ENCODE measurements at places on chromosomes 16 and 17.

DNA sequence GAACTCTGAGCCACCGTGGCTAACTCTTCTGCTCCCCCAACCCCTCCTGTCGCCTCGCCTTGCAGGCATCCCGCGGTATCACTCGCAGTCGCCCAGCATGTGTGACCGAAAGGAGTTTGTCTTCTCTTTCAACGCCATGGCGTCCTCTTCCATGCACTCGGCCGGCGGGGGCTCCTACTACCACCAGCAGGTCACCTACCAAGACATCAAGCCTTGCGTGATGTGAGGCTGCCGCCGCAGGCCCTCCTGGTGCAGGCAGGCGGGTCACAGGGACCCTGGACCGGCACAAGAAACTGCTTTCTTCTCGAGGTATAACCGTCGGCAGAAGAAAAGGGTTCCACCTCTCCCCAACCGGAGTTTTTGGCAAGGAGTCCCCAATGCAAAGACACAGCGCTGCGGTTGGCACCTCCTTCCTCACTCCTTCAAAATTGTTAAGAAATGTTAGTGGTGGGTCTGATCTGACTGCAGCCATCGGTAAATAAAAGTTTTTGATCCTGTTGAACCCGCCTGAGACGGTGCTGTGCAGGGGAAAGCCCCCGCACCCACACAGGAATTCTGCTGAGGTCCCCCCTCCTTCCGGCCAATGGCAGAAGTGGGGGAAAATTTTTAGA, 2.6 kb downstream of the FOXF1 start:
- no peak for DNase-seq

GRCh38 chr16:3673201-3673600, 18.7 kb downstream of the DNASE1 start:
- no peak for DNase-seq

DNA sequence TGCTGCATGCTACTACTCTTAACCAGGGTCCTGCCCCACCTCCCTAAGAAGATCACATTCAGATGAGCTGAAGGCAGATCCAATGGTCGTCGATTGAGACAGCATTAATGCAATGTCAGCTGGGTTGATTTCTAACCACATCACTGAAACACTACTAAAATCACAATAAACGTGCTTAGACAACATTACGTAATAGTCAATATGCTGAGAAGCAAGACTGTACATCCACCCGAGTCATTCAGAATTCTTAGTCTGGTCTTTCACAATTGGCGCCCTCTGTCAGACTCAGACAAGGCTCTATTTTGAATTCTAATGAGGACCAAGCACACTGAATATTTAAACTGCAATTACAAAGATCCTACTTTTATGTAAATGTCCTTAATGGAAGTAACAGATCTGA, 205.2 kb downstream of the STX8 start:
- DNase-seq, result peak; percentile 7

DNA sequence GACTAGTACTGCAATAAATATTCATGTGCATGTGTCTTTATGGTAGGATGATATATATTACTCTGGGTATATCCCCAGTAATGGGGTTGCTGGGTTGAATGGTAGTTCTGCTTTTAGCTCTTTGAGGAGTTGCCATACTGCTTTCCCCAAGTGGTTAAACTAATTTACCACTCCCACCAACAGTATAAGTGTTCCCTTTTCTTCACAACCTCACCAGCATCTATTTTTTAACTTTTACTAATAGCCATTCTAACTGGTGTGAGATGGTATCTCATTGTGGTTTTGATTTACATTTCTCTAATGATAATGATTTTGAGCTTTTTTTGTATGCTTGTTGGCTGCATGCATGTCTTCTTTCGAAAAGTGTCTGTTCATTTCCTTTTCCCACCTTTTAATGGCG, 32.9 kb downstream of the ITGAM start:
- DNase-seq, result no peak

GRCh38 chr16:68722119-68723024, 14.7 kb upstream of the CDH1 start:
- DNase-seq, result no peak

DNA sequence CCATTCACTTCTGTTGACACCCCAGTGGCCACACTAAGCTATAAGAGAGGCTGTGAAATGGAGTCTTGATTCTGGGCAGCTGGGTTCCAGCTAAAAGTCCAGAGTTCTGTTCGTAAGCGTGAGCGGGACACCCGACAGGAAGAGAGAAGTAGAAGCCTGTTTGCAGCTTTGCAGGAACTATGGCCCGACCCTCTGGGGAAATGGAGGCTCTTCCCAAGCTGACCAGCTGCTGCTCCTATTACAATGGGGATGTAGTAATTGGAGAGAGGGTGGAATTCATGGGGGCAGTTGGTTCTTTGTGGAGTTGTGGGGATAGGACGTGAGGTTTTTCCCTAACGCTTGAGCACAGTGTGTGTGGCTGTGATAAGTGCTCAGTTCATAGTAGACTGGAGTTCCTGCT, 28.4 kb downstream of the UBALD1 start:
- DNase-seq, result no peak

DNA sequence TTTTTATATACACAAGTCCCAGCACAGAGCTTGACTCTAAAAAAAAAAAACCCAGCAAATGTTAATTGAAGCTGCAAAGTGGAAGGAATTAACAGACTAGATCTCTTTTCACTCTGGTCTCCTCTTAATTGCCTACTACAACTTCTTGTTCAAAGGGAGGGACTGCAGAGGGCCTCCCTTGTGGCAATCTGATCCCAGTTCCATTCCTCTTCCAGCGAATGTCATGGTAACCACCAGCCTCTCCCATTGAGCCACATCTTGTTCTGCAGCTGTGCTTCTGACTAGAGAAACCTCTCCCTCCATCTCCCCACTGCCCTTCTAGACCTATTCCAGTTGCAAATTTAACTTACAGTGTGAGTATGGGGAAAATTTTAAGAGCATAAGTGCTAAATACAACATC, 5.9 kb downstream of the SUPT6H start:
- DNase-seq, result no peak

DNA sequence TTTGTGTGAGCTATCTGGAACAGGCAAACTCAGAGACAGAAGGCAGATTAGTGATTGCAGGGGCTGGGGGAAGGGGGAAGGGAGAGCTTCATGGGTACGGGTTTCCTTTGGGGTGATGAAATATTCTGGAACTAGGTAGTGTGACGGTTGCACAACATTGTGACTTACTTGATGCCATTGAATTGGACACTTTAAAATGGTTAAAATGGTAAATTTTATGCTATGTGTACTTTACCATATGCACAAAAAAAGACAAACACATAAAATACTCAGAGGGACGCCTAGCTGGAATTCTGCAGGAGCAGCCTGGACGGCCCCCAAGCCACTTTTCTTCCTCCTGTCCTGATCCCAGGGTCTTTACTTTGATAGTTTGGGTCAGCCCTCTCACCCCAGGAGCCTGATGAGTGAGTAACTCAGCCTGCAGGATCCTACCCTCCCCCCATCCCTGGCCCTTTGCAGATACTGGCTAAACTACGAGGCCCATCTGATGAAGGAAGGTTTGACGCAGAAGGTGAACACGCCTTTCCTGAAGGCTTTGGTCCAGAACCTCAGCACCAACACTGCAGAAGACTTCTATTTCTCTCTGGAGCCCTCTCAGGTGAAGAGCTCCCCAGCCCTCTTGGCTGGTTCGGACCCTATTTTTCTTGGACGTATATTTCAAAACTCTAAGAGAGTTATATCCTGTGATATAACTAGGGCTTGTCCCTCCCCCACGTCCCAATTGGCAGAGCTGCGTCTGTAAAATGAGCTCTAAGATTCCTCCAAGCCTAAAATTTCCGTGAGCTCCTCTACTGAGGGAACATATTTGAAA, 7.8 kb downstream of the ADGRG3 start:
- DNase-seq, result no peak

GRCh38 chr16:19116711-19117449, 3.1 kb downstream of the ITPRIPL2 start:
- no peak for DNase-seq

DNA sequence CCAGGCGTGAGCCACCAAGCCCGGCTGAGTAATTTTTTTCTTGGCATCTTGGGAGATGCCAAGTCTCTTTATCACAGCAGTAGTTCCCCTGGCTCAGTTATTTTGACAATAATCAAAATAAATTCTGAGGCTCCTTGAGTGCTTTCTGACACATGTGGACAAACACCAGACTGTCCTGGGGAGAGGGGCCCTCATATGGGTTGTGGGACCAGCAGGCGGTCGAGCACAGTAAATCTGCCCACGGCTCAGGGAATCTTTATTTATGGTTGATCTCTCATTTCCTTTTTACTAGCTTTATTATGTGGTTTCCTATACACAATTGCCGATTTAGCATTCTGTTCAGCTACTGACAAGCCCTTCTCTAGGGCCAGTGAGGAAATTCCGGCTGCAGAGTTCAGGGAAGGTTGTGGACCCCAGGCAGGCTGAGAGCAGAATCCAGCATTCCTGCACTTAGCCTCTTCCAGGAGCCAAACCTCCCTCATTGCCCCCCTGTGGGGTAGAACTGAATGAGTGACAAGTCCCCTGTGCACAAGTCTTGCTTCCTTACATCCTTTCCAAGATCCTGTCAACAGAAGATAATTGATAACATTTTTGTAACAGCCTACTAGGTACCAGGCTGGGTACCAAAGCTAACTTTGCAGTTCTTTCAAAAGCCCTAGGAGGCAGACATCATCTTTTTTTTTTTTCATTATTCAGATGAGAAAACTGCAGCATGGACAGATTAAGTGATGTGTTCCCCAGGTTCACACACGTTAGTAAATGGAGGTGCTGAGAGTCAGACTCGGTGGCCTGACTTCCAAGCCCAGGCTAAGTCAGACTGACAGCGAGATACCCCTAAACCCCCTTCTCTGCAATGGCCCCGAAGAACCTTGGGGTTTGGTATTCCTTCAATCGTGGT, 40.2 kb downstream of the HS3ST3B1 start:
- DNase-seq, result no peak

DNA sequence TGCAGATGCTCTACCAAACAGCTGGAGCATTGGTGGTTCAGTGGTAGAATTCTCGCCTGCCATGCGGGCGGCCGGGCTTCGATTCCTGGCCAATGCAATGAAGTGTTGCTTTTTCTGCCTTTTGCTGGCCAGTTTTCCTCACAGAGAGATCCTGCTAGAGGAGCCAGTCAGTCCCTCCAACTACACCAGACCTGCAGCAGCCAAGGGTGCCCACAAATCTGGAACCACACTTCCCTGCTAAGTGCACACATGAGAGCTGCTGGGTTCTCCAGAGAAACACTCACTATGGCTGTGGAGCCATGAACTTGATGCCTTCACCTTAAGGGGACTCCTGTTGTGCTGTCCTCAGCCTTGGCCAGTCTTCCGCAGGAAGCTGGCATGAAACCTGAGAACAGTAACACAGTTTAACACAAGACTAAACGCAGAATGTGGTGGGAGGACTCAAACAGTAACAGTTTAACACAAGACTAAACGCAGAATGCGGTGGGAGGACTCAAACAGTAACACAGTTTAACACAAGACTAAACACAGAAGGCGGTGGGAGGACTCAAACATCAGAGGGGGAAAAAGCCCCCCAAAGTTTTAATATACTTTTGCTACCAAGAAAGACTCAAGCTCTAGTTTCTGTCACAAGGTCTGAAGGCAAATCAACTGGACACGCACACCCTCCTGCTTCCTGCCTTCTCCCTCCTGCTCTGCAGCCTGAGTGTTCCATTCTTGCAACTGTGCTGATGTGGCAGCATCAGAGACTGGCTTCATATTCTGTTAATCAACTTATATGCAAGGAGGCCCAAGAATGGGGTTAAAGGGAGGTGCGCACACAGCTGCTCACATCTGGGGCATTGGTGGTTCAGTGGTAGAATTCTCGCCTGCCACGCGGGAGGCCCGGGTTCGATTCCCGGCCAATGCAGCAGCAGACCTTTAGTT, 12.0 kb downstream of the VAC14 start:
- no peak for DNase-seq

GRCh38 chr16:56244612-56245011, 53.3 kb downstream of the GNAO1 start:
- DNase-seq, result no peak

GRCh38 chr17:65553646-65554552, 7.5 kb downstream of the AXIN2 start:
- DNase-seq, result no peak

DNA sequence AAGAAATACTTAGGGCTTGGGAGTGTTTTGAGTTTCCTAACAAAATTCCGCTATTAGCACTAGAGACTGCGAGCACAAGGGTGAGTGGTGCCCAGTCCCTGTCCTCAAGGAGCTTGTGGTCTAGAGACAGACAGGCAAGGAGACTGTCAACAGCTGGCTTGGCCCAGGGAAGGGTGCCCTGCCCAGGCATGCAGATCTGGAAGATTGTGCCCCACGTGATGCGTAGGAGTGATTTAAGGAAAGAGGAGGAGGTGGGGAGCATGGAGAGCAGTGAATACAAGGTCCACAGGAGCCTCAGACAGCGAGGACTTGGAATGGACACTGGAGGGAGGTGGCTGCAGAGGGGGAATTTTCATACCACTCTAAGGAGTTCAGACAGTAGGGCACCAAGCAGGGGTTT, 25.0 kb downstream of the SCPEP1 start:
- no peak for DNase-seq
